ENCODE measurements at places on chromosomes 1 and 21.

DNA sequence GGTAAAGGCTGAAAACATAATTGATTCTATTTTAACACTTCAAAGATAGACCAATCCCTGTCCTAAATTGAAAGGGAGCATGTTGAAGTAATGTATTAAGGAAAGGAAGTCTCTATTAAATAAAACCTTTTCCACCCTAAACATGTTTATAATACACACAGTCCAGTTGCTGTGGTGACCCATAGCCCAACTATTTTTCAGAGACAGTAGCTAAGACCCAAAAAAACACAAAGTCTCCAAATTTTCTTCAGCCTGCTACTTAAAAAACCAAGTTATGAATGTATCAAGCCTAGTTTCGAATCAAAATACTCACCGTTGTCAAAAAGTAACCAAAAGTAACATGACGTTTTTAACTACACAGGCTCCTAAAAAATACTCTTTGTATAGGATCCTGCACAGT lies 1.6 kb downstream of the ELK4 start:
- no peak for DNase-seq

DNA sequence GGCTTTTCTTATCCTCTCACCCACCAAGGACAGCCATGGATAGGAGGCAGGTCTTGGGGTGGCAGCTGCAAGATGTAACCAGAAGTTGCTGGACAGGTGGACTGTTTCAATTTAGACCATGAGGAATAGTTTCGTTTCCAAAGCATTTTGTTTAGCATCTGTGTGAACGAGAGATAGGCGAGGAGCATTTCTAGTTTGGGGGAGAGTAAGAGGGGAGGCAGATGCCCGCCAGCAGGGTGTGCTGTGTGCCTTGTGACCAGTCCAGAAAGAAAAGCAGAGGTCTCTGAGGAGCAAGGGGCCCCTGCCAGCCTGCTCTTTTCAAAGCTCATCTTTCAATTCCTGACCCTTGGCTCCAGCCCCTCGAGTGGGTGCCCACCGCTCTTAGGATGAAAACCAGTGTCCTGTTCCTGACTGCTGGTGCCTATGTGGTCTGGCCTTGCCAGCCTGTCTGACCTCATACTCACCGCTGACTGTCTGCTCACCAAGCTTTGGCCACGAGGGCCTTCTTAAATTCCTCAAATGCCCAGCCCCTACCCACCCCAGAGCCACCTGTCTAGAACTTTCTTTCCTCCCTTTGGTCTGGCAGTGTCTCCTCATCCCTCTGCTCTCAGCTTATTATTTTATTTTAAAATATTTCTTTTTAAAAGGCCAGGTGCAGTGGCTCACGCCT lies 8.5 kb downstream of the SERINC2 start:
- DNase-seq: no peak

- DNase-seq: no peak
These were observed 87.4 kb downstream of the FASLG start for GRCh38 chr1:172746091-172746949.

GRCh38 chr1:79497193-79497773 lies 490.8 kb upstream of the ADGRL4 start:
- DNase-seq: no peak

GRCh38 chr21:15928196-15928595 lies 198.4 kb downstream of the USP25 start:
- DNase-seq: no peak

DNA sequence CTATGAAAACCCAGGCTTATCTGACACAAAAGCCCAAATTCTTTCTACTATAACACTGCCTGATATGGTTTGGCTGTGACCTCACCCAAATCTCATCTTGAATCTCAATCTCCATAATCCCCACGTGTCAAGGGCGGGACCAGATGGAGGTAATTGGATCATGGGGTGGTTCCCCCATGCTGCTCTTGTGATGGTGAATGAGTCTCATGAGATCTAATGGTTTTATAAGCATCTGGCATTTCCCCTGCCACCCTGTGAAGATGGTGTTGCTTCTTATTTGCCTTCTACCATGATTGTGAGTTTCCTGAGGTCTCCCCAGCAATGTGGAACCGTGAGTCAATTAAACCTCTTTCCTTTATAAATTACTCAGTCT lies 123.3 kb upstream of the USP24 start:
- DNase-seq: no peak

DNA sequence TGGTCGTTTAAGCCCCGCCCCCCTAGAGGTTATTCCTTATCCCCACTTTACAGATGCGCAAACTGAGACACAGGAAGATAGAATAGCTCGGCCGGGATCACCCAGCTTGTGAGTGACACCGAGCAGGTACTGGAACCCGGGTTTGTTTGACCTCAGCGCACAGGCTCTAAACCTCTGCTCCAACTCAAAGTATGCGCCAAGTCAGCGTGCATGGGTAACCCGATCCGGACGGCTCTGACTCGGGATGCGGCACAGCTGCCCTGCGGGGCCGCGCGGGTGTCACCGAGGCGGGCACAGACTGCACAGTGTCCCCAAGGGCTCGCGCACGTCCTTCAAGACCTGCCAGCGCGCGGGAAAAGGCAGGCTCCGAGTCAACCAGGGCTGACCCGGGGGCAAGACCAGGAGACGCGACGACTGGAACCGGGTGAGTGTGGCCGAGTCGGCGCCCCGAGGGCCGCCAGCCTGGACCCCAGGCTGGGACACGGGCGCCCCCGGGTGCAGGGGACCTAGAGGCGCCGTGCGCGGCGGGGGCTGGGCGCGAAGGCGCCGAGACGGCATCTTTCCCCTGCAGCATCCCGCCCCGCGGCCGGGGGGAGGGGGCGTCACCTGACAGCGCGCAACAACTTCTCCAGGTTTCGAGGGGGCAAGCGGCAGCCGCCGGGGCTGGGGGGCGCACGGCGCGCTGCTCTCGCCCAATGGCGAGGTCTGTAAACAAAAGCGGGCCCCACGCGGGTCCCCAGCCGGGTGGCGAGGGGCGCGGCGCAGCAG lies 101.9 kb upstream of the SOD1 start:
- DNase-seq: no peak

GRCh38 chr1:222786121-222786520 lies 28.7 kb upstream of the DISP1 start:
- DNase-seq: no peak

DNA sequence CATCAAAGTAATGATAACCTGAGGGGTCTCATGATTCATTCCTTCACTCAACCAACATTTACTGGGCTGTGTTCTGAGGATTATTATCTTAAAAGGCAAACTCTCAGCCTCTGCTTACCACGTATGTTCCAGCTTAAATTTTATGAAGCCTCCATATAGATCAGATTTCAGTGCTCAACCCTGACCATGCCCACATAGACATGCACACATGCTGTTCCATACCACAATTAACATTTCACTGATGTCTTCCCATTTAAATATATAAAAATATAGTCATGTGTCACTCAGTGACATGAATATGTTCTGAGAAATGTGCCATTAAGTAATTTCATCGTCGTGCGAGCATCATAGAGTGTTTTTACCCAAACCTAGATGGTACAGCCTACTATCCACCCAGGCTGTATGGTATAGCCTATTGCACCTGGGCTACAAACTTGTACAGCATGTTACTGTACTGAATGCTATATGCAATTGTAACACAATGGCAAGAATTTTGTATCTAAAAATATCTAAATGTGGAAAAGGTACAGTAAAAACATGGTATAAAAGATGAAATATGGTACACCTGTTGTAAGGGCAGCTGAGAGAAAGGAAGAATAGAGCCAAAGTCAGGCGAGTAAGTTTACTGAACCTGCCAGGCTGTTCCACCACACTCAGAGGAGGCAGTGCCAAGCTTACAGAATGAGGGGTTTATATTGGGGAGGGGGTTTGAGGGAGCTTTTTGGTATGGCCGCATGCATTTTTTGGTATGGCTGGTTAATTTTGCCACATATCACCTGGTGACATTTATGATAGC lies 134.7 kb upstream of the ETV3 start:
- no peak for DNase-seq

DNA sequence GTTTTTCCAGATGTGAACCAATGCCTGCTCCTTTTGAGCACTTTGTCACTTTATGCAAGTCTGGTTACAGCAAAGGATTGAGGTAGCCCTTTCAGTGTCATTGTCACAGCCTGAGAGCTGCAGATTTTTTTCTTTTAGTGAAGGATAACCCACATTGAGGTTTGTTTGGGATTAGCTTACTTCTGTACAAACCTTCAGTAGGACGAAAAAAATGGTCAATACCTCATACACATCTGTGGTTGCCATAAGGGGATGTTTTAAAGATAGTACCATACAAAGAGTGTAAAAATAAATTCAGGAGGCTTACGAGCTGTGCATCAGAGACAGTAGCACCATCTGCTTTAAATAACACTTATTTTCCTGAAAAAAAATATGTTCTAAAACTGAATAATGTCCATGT lies 566.0 kb downstream of the AJAP1 start:
- DNase-seq: no peak

DNA sequence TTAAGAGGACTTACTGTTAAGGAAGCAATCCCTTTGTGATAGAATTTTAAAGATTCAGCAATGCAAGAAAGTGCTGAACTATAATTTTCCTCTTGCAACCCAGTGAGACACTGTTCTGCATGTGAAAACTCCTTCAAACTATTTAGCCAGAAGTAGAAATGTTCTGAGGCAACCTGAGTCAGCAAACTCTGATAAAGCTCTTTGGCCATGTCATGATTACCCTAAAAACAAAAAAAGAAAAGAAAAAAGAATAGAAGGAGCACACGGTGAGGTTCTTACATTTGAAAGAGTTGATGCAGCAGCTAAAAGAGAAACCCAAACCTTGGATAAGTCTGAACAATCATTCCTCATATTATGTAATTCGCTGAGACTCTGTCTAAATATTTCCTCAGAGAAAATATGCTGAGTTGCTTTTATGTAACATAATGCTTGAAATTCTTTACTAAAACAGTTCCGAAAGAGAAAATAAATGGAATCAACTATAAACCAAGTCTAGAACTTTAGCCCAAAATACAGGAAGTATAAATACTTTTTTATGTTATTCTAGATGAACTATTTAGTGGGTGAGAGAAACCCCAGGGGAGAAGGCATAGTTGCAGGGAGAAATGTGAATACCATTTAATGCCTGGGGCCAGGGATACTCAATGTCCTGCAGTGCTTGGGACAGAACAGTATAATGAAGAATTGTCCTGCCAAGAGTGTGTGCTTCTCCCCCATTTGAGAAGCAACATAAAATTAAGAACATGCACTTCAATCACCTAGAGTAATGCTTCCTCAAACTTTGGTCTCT lies 60.0 kb downstream of the INTS7 start:
- no peak for DNase-seq

GRCh38 chr1:110859062-110859461 lies 13.9 kb upstream of the CD53 start:
- DNase-seq: no peak

GRCh38 chr1:151661751-151662150 lies 49.9 kb downstream of the SNX27 start:
- no peak for DNase-seq

DNA sequence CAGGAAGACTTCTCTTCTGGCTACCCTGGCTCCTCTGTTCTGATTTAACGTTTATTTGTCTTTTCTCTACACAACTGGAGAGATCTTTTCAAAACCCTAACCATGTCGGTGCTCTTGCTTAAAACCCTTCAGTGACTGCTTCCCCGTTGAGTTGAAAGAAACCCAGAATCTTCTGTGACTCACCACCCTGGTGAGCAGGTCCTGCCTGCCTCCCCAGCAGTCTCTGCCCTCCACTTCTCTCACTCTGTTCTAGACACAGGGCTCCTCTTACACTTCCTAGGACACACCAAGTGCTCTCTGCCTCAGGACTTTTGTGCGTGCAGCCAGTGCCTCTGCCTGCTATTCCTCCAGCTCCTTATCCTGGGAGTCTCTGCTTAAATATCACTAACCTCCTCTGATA lies 131.4 kb downstream of the IER5 start:
- DNase-seq: no peak

- no peak for DNase-seq
These were observed 11.5 kb downstream of the COP1 start for GRCh38 chr1:176195547-176195946.

GRCh38 chr1:91018006-91018405 lies 3.8 kb downstream of the ZNF644 start:
- DNase-seq: no peak

- no peak for DNase-seq
These were observed 38.3 kb downstream of the NCF2 start for GRCh38 chr1:183551924-183552323.

- no peak for DNase-seq
These were observed 14.9 kb downstream of the STX12 start for GRCh38 chr1:27787895-27788294.

- no peak for DNase-seq
These were observed 200.9 kb downstream of the PLPP3 start for GRCh38 chr1:56378341-56379070.

- no peak for DNase-seq
These were observed 19.2 kb downstream of the PRXL2B start for GRCh38 chr1:2605509-2606395.

DNA sequence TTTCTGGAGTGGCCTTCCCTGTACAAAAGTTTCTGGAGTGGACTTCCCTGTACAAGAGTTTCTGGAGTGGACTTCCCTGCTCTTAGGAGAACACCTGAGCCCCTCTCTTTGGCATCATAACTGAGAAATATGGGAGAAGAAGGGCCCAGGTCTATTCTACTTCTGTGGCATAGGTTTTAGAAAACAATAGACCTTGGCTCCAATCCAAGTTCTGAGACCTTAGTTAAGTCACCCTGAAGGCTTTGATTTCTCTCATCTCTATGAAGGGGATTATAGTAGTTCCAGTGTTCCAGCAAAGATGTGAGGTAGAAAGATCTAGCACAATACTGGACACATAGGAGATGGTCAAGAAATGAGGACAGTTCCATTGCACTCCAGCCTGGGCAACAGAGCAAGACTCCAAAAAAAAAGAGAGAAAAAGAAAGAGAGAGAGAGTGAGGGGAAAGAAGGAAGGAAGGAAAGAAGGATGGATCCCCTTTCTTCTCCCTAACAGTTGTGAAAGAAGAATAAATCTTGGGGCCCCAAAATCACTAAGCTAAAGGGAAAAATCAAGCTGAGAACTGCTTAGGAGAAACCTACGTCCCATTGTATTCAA lies 13.3 kb upstream of the EIF4G3 start:
- no peak for DNase-seq

DNA sequence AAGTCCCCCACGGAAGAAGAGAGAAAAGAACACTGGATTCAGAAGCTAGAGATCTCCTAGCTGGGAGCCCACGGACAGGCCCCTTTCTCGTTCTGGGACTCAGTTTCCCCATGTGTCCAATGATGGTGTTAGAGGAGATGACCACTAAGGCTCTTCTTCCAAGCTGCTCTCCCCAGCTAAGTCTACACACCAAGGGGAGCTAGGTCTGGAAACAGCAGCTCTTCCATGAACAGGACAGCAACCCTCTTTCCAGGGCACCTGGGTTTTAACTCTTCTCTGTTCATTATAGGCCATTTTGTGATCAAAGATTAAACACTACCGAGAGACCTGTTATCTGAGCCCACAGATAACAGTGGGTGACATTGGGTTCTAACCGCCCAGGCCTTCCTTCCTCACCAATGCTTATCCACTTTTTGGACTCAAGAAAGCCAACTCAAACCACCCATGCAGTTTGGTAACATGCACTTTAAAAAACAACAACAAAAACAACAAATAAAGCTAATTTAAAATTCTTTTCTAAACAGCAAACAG lies 85.9 kb downstream of the MRPL37 start:
- no peak for DNase-seq
